Fibroblast of skin of back (primary cell): ENCODE measurements at places on chromosomes 3 and 15.

- DNase-seq = no peak
These were observed 141.5 kb downstream of the LIPC start for GRCh38 chr15:58573270-58573669.

DNA sequence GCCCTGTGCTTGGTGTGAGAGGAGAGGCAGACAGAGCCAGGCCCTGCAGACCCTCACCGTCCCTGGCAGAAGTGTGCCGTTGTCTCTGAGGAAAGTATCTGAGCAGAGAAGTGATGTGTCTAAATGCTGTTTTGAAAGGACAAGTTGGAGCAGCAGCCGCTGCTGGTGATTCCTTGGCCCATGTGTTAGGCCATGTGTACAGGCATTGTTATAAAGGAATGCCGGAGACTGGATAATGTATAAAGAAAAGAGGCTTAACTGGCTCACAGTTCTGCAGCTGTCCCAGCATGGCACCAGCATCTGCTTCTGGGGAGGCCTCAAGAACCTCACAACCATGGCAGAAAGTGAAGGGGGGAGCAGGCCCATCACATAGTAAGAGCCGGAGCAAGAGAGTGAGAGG, 334.6 kb upstream of the ATP10A start:
- no peak for DNase-seq

GRCh38 chr3:190371152-190371551, 16.8 kb upstream of the CLDN16 start:
- DNase-seq = peak; percentile 20

DNA sequence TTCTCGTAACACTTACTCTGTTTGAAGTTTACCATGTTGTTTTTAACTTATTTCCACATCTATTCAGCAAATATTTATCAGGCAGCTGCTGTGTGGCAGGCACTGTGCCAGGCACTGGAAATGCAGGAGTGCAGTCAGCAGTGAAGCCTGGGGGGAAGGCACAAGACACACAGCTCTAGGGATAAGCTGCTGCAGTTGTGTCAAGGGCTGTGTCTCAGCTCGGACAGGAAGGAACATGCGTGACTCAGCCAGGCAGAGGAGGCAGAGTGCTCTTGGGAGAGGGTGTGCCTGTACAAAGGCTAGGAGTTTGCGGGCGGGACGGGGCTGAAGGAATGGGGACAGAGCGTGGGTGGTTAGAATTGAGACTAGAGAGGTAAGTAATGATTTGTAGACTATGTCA, 24.7 kb downstream of the LYSMD4 start:
- DNase-seq = peak; percentile 94

- no peak for DNase-seq
These were observed 29.7 kb downstream of the MEIS2 start for GRCh38 chr15:37070686-37071085.

GRCh38 chr3:121155028-121155427, 247.0 kb downstream of the STXBP5L start:
- peak; percentile 2 for DNase-seq

GRCh38 chr3:156718622-156719306, 44.4 kb downstream of the TIPARP start:
- DNase-seq = no peak

DNA sequence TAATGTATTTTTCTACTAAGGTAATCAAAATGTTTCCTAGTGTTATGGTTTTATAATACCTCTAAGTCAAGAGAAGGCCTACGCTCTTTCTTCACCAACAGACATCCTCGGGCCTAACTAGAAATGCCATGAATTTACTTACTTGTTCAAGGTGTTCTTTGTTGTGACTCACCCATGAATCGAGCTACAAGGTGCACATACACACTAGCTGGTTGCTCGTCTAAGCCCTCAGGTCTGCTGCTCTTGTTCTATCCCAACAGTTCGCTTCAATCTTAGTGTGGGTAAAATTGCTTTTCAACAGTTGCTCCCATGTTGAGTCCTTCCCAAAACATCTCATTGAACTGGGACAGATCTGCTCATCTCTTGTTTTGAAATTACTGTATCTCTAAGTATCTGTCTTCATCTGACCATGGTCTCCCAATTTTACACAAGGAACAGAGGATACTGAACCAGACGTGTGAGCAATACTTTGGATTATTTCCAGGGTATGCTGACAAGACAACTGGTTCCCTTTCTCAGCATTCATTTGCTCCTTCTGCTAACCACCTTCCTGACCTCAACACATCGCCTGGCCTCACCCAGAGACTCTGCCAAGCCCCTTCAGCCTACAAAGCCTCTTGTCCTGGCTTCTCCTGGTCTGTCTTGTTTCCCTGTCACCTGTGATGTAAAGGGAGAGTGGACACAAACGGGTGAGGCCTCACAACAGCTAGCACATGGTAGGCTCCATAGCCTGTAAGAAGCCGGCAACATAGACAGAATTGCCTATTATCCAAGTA, 84.2 kb downstream of the NEDD4 start:
- DNase-seq = peak; percentile 80

GRCh38 chr3:88410259-88410658, 260.5 kb downstream of the C3orf38 start:
- DNase-seq = no peak

DNA sequence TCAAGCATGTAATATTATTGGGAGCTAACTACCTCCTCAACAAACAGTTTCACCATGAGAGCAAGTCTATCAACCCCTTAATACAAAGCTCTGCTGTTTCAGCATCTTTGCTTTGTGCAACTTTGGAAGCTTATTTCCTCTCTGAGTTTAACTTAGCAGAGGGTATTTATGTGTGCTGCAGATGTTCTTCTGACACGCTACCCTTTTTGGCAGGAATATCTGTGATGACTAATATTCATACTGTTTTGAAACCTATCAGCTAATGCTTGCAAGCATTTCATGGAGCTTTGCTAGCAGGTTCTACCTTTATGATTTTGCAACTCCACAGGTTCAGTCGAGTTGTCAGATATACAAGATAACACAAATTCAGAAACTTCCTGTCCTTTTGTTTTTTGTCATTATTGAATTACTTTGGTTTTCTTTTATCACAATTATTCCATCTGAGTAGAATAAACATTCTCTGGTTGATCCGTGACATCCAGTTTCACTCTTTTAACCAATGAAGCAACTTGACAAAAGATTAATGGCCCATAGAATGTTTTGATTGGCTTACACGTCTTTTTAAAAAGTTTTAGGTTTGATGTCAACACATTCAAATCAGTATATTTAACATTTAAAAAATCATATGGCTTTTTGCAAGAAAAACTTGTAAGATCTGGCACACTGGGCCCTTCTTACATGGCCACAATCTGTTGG, 1.7 kb upstream of the SLC9A9 start:
- DNase-seq = peak; percentile 75

DNA sequence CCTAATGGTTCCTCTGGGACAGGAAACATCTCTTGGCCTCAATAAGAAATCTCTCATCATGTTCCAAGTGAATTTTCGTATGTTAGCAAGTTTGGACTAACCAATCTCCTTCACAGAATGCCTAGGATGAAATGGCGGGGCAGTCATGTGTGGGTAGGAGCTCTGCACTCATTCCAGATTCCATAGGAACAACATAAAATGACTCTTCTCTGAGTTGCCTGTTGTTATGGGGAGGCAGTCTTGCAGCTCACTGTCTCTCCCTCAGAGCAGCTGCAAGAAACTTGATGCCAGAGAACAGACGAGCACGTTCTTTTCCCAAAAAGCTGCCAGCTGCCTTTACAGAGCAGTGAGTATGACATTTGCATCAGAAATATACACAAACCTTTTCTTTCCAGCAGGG, 34.1 kb downstream of the SPATA12 start:
- DNase-seq = peak; percentile 13

- DNase-seq = peak; percentile 47
These were observed 27.2 kb upstream of the TNFSF10 start for GRCh38 chr3:172550347-172550943.

DNA sequence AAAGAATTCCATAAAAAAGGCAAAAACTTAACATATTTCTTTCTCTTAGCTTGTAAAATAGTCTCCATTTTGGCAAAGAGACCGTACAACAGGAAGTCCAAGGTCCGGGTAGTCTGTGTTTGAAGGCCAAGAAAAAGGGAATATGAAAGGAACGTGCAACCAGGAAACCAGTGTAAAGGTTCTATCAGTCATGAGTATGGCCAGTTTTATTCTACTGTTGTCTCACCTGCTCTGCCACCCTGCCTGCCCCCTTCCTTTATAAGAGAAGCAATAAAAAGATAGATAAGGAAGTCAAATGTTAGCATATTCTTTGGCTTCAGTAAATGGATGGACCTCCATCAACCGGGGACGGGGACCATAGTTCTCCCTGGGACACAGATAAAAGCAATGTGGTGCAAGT, 370.6 kb upstream of the ROBO2 start:
- DNase-seq = no peak

DNA sequence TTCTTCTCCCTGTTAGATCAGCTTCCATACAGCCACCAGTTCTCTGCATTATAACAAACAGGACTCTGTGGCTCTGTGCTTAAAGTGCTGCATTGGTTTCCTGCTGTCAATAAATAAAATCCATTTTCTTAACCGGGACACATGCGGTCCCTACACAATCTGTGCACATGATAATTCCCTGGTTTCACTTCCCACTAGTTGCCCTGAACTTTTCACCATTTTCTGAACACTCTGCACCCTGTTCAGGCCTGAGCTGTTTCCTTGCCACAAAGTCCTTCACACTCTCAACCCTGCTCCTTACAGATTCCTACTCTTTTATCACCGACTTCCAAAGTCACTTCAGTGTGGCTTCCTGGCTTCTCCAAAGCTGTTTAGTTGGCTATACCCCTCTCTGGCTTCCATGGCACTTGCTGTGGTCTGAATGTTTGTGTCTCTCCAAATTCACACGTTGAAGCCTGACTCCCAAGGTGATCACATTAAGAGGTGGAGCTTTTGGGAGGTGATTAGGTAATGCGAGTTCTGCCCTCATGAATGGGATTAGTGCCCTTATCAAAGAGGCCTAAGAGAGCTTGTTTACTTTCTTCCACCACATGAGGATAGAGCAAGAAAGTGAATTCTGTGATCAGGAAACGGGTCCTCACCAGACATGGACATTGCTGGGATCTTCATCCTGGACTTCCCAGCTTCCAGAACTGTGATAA, 233.4 kb downstream of the CHST2 start:
- no peak for DNase-seq

DNA sequence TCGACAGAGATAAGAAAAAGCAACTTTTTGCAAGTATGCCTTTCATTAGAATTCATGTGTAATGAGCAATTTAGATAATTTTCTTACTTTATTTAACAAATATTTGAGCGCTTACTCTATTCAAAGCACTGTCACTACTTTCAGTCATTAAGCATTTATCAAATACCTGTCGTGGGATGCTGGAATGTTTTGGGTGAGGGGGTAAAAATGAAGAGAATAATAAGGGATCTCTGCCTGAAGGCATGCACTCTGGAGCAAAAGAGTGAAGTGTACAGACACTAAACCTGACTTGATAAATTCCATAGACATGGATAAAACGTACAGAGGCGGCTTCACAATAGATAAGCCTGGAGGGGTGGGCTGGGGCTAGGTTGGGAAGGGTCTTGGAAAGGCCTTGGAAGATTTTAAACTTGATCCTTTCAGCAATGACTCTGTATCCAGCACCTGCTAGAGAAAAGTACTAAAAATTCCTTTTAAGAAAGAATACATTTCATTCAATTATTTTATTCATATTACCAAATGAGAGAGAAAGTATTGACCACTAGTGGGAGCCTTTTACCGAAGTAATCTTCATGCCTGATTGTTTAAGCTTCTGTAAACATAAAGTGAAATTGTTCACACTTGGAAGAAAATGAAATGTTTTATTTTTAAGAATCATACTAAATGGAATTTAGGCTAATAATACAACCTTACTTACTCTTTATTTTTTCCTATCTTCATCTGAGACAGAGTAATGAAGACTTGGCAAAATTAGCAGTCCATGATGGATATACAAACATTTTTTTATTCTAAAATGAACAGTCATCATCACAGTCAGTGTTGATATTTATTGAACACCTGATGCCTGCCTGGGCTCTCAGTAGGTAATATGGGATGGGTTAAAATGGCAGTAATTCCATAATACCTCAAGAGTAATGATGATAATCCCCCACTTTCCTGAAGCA, 113.2 kb downstream of the PPP2R3A start:
- peak; percentile 32 for DNase-seq

DNA sequence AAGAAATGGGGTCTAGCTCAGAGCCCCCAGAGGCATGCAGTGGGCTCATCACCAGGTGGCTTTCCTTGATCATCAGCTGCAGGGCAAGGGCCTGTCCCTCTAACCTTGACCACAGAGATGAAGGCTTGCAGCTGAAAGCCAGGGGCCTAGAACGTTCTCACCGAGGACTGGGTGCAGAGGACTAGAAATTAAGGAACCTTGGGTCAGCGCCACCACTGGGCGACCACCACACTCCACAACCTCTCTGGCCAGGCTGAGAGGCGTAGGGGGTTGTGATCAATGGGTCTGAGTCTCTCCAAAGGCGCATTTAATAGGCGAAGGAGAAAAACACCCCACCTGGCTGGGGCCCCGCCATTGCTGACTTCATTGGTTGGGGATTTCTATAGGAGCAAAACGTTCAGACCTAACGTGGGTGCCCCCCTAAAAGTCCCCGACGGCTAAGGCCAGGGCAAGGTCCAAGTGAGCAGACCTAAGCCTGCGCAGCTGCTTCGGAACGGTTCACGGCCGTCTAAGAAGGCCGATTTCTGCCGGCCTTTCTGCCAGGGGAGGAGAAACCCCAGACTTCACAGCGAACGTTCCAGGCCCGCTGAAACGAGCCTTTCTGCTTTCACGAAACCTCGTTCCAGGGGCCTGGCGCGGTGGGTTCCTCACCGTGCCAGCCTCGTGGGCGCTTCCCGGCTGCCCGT, 915 bp downstream of the BCL2L10 start:
- DNase-seq = no peak

- DNase-seq = no peak
These were observed 227.7 kb upstream of the HES1 start for GRCh38 chr3:193908181-193908744.

- DNase-seq = peak; percentile 92
These were observed 70.8 kb downstream of the RAP2B start for GRCh38 chr3:153232851-153233271.

GRCh38 chr15:63331456-63331855, 50.2 kb downstream of the CA12 start:
- DNase-seq = no peak

DNA sequence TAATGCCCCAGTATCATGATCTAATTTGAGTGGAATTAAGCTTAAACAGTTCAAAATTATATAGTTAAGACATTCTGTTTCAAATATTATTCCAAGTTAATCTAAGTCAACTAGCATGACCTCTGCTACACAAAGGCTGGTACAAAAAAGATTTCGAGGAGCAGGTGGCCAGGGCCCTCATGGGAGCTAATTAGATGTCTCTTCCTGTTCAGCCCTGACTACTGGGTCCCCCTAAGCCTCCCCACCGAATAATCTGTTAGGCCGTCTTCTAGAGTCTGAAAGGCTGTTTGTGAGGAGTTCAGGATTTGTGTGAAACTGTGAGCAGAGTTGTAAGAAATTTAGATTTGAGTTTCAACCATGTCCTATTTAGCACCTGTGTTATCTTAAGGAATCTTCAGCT, 75.4 kb downstream of the PPM1L start:
- DNase-seq = no peak

DNA sequence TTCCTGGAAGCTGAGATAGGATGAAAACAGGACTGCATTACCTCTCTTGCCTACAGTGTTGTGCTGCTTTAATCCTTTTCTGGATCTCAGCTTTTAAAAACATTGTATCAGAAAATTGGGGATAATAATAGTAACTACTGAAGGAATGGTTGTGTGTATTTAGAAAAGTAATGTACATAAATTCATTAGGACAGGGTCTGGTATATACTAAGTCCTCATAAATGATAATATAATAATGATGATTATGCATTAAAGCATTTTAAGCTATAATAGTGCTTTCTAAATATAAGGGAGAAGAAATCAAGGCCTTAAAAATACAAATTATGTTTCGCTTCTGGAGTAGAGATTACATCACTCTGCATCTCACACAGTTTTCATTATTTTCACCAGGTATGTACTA, 530.1 kb downstream of the ZNF385D start:
- DNase-seq = no peak
